GM23338 (cell line): ENCODE measurements at places on chromosomes 4 and X. TPM values are rescaled to one million over a fixed set of nuclear protein-coding genes. Genes with fewer than 3 reads are reported as not detected.

DNA sequence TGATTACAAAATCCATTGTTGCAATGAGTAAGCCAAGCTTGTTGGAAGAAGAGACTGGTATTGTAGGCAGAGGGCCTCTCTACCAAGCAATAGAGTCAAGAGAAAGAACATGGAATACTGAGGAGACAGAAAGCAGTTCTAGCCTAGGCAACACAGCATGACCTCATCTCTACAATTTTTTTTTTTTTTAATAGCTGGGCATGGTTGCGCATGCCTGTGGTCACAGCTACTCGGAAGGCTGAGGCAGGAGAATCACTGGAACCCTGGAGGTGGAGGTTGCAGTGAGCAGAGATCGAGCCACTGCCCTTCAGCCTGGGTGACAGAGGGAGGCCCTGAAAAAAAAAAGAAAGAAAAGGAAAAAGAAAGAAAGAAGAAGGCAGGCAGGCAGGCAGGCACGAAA is 11.7 kb upstream of the ZBTB33 start:
- DNase-seq, result no peak

DNA sequence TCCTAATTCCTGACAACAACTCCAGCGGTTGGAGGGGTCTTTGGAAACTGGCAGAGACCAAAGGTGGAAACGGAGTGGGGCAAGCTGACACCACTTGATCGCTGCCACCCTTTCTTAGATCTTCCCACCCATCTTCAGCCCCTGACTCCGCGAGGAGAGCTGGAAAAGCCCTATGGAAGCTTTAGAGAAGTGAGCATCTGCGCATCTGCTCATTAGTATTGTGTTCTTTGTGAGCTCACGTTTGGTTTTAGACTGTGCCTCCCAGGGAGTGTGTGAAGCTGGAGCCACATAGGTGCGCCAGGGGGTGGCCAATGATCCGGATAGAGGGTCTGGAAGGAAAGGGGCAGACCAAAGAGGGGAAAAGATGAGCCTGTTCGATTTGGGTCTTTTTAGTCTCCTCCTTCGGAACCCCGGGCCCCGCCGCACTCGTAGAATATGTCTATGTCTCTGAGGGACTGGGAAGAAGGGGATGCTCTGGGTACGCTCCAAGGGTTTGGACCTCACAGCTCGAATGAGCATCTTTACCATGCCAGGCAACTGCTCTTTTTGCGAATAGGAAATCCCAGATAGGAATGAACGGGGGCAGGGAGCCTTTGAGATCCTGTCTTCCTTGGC is 578 bp upstream of the DKK2 start:
- DNase-seq, result peak; percentile 5

DNA sequence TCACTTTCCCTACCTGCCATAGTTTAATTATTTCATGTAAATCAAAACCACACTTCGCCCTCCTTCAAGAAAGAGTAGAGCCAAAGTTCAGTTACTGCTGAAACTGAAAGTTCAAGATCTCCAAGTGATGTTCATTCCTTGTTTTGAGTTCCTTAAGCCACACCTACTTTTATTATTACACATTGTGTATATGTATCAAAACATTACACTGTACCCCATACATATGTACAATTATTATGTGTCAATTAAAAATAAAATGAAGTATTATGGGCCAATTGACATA is 892.3 kb upstream of the NDST4 start:
- DNase-seq, result no peak

DNA sequence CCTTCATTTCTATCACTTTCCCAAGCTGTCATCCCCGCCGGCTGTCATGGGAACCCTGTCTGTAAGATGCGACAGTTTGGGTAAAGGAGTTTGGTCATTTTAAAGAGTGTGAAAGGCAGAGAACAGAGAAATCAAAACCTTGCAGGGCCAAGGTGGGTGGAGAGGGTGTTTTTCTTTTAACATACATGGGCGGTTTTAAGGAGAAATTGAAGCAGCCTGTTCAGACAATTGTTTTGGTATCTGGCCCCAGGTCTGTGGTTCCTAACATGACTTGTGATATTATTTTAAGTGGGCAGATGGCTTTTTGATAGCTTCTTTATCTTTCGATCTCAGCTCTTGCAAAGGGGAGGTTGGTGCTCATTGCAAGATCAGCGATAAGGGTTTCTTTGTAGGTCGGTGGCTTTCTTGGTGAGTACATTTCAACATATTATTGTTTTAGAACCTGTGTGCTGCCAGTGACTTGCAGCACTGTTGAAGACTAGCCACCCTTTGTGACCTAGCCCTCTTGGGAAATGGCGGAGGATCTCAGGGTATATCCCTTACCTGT is 3.7 kb downstream of the PPP1R3F start:
- no peak for DNase-seq

- no peak for DNase-seq
Observed at GRCh38 chrX:16103625-16104024, 19.7 kb upstream of the GRPR start.

GRCh38 chr4:174334628-174335027 is 50.9 kb downstream of the CEP44 start:
- DNase-seq, result no peak

DNA sequence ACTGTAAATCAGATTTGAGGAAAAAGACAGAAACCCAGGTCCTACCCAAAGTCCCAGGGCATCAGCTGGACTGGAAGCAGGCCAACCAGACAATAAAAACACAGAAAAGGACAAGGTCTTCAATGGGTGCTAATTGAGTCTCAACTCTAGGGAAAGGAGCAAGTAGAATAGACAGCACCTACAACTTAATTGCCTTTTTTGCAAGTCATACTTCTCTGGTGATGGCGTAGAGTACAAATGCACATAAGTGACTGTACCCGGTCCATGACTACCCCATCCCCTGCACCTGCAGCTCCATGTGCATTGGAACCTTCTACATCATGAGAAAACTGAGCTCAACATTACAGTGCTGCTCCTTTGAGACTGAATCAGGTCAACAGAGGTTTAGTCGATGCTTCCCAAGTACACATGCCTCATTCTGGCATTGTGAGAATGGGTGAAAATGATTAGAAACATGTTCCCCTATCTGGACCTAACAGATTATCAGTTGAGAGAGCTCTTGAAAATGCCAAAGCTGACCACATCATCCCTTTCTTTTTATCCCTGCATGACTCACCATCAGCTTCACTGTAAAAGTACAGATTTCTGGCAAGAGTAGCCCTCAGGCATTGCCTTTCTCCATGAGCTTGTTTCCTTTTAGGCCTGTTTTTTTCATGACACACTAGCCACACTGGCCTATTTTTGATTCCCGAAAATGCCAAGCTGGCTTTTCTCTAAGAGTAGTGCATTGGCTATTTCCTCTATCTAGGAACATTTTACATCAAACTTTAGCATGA is 298.3 kb downstream of the HS3ST1 start:
- DNase-seq, result no peak

DNA sequence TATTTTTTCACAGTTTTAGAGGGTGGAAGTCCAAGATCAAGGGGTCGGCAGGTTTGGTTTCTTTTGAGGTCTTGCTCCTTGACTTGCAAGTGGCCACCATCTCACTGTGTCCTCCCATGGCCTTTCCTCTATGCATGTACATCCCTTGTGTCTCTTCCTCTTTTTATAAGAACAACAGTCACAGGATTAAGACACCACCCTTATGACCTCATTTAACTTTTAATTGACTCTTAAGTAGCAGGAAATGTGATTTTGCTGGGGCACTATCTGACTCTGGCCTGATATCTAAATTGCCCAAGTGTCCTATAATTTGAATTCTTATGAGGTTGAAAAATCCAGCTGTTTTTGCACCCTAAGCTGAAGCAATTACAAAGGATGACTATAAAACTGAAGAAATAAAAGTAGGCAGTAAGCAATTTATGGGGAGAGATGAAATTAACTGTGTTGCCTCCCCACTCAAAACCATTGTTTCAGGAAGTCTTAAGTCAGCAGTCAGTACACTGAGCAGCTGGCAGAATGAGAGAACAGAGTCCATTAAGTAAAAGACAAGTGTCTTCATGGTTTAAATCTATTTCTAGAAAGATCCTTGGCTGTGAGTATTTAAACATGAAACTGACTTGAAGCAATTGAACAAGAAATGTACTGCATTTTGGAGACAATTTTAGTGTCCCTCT is 601.3 kb downstream of the SPRY1 start:
- DNase-seq, result no peak

DNA sequence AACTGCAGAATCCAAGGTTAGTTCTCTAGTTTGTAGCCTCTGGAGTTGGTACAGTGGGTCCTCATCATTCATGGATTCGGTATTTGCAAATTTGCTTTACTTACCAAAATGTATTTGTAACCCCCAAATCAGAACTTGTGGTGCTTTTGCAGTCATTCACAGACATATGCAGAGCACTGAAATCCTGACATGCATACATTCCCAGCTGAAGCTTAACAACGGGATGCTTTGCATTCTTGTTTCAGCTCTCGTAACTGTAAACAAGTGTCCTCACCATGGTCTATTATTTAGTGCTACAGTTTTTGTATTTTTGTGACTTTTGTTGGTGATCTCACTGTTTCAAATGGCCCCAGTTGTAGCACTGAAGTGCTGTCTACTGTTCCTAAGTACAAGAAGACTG is 16.1 kb downstream of the BEND4 start:
- DNase-seq, result peak; percentile 74

DNA sequence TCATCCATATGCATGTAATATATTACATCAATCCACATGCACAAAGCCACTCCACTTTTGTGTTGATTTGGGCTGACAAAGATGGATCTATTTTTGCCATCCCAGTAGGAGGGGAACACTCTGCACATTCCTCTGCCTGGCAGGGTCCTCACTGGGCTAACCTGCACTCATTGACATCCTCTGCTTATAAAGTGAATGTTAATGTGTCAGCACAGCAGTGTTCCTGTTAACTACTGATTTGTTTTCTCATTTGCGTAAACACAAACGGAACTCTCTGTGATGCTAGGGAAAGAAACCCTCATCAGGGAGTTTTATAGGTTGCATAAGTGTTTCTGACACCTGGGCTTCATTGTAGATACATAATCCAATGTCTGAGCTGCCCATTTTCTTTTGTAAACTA is 826.0 kb downstream of the RAB28 start:
- DNase-seq, result peak; percentile 19

GRCh38 chr4:156472624-156473023 is 499.0 kb downstream of the PDGFC start:
- DNase-seq, result no peak

- no peak for DNase-seq
Observed at GRCh38 chr4:95167805-95168204, 381.0 kb downstream of the UNC5C start.

DNA sequence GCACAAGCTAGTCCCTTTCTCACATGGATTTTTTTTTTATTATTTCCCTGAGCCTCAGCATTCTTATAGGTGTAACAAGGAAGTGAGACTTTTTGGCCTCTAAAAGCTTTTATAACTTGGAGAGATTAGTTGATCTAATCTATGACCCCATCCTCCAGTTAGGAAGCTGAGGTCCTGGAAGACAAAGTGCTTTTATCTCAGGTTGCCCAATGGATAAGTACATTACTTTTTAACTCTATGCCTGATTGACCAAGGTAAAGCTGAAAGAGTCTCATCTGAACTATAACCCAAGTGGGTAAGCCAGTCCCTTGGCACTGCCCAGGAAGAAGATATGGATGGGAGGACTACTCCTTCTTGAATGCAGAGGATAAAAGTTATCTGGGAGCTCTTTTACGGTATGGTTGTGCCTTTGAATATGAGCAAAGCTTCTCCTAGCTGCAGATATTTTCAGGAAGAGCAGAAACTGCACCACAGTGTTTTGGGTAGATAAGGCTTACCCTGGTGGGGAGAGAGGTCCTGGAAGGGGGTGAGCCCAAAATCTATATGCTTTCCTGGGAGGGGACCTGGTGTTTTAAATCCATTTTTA is 40.2 kb downstream of the VSIG4 start:
- DNase-seq, result no peak

GRCh38 chrX:68690936-68691501 is 43.6 kb downstream of the STARD8 start:
- DNase-seq, result no peak

GRCh38 chr4:82381661-82382296 is 8.0 kb upstream of the HNRNPD start:
- DNase-seq, result no peak

GRCh38 chrX:150357790-150358189 is 5.3 kb upstream of the MAMLD1 start:
- no peak for DNase-seq

- DNase-seq, result no peak
Observed at GRCh38 chr4:42453612-42454011, 56.3 kb downstream of the SHISA3 start.

DNA sequence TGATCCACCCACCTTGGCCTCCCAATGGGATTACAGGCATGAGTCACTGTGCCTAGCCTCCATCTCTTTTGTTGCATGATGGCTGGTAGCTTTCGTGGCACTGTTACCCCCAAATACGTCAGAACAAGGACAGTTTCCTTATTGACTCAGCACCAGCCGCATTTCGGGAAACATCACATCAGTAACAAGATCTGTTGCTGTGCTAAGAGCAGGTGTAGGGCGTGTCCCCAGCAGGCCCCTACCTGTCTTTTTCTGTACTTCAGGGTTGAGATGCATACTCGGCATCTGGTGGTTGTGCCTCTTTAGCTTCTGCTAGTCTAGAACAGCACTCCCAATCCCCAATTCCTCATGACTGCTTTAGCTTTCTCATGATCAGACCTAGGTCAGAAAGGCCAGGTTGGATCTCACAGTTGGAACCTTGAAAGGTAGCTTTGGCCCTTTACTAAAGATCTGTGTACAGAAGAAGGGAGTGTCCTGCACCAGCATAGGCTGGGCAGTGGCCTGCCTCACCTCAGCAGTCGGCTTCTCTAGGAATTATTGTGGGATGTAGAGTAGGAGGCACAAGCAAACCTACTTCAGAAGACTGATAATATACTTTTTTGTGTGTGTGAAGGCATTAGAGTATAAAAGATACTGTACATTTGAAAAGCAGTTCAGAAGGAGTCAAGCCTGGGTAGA is 36.8 kb downstream of the NSD2 start:
- DNase-seq, result no peak

- DNase-seq, result no peak
Observed at GRCh38 chr4:15945516-15945915, 7.0 kb upstream of the FGFBP1 start.

DNA sequence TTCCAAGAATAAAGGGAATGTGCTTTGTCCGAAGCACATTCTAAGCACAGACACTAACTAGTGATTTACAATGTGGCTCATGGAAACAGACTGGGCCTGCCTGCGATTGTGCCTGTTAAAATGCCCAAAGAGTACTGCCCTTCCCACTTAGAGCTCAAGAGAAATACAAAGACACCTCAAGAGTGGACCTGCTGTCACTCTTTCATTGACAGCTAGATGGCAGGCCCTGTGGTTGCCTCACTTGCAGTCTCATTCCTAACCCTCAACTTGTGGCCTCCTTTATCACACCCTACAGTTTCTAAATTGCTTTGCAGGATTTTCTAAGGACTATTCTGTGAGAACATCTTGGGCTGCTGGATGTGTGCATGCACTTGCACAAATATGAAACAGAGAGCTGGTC is 331.0 kb upstream of the EMCN start:
- DNase-seq, result peak; percentile 48

CLDN2 gene
- total RNA-seq, result not detected in 2 replicates

ODAPH gene
- not detected in 2 replicates for total RNA-seq

GPRIN3 gene
- total RNA-seq, result 3.2 TPM in 2 replicates

OGT gene
- 128 and 163 TPM in 2 replicates for total RNA-seq

F9 gene
- not detected in 2 replicates for total RNA-seq

HTRA3 gene
- 1.8 and 3.6 TPM in 2 replicates for total RNA-seq

RASSF6 gene
- 0.14 and 0.23 TPM in 2 replicates for total RNA-seq

SLC34A2 gene
- total RNA-seq, result 0.80 and 5.7 TPM in 2 replicates

NIPAL1 gene
- 8.2 and 9.2 TPM in 2 replicates for total RNA-seq

PARM1 gene
- total RNA-seq, result 9.4 and 10.4 TPM in 2 replicates

RBM47 gene
- total RNA-seq, result 125 and 139 TPM in 2 replicates
